IMR-90 (cell line): ENCODE measurements at places on chromosomes 13 and 19. TPM values are rescaled to one million over a fixed set of nuclear protein-coding genes. Genes with fewer than 3 reads are reported as not detected.
A peak's percentile ranks its signal among the peaks of the same experiment; 100 is the strongest.

Gene HSD17B14
- total RNA-seq: 0.54 and 0.56 TPM in 2 replicates

Gene ADGRE3
- not detected in 2 replicates for total RNA-seq

Gene COL4A2
- 90.7 and 97.5 TPM in 2 replicates for total RNA-seq

DNA sequence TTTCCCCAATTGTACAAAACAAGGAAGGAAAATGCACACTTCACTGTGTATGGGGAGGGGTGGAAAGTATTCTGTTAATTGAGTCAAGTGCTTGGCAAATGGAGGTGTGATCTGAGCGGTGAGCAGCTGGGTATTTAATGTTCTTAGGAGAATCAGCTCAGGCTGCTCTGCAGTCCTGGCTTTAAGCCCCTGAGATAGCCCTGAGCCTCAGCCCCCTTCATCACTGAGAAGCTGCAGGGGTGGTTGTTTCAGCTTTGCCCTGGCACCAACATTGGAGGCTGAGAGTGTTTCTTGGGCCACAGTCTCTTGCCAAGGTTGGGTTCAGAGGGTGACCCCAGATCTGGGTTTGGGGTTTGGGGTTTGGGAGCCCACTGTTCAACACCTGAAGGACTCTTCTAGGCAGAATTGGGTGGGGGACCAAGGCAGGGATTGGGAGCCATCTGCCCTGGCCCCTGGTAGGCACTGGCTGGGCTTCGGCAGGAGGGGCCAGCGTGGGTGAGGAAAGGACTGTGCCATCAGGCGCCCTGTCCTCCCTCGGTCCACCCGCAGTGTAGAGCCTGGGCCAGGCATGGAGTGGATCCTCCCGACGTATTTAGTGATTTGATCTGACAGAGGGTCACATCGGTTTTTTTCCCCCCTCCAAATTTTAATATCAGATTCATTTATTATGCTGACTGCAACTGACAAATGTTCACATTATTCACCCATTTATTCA is 66.7 kb upstream of the ZNF536 start:
- DNase-seq: no peak

DNA sequence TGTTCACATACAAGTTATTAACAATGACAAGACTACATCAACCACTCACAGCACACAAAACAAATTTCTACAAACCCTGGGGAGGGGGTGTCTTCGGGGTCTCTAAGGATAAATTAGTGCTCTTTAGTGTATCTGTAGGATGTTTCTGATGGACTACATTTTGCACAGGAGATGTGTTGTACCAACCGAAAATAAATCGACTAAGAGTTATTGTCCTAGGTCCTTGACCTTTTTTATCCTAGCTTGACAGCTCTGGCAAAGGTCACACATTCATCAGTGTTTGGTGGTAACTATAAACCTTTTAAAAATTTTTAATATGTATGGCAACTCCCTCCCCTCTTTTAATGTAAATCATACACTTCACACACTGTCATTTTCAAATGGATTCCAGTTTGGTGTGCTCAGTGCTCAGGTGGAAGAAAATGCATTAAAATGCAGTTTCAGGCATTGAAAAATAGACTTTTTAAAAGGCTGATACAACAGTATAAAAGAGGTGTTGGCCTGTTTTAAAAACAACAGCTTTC is 7.7 kb downstream of the ZIC5 start:
- DNase-seq: no peak

- DNase-seq: no peak
These were observed 80.4 kb upstream of the TEX29 start for GRCh38 chr13:111239764-111240670.

DNA sequence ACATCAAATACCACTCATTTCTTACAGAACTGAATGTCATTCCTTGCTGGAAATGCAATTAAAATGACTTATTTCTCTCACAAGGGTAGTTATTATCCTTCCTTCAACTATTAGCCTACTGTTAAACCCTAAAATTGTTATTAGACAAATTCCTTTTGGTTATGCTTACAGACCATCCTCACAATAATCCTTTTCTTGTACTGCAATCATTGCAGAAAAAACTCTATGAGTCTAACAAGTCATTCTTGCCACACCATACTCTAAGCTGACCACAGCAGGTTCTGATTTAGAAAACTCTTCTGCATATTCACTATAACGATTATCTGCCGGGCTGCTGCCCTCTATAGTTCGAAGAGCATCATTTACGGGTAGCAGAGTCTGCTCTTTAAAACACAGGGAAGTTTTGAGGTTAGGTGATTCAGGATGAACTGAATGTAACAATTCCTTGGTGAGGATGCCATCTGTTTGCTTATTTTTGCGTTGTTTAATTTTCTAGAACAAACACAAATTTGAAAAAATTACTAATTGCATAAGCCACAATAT is 38.2 kb downstream of the MTMR6 start:
- DNase-seq: peak; percentile 43
